NCI-H460 (cell line): ENCODE measurements at places on chromosomes 1 and 21.

GRCh38 chr1:178174539-178174938 is 80.6 kb downstream of the RASAL2 start:
- DNase-seq: no peak

GRCh38 chr1:159686599-159687299 is 27.6 kb downstream of the CRP start:
- DNase-seq: no peak

DNA sequence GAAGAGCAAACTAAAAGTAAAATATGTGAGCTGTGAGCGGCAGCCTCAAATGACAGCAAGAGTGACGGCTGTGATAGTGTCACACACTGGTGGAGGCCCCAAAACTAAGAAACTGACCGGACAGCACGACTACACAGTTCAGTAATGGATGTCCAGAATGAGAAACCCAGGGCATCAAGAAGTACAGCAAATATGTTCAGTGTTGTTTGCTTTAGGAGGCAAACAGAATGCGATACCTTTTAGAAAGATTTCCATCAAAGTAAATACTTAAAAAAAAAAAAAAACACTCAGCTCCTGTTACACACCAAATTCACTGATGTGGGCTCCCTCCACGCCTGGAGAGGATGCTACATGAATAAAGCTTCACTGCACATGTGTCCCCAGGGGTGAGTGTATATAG is 1.1 kb upstream of the PKP1 start:
- no peak for DNase-seq

GRCh38 chr1:6090996-6091822 is 45.5 kb downstream of the KCNAB2 start:
- DNase-seq: no peak

DNA sequence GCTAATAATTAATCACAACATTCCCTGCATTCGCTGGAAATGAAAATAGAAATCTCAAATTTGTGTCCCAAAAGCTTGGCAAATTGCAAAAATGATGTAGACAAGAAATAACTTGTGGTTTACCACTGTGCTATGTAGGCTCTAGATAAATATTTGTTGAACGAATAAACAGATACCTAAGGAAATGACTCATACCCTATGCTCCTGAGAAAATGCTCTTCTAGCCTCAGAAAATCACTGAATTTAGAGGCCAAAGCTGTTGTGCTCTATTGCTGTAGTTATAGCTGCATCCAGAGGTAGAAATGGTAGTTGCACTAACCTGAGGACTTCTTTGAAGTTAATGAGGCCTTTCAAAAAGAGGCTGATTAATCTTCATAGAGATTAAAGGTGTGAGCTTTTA is 142.0 kb upstream of the ZNHIT6 start:
- DNase-seq: peak; percentile 40

DNA sequence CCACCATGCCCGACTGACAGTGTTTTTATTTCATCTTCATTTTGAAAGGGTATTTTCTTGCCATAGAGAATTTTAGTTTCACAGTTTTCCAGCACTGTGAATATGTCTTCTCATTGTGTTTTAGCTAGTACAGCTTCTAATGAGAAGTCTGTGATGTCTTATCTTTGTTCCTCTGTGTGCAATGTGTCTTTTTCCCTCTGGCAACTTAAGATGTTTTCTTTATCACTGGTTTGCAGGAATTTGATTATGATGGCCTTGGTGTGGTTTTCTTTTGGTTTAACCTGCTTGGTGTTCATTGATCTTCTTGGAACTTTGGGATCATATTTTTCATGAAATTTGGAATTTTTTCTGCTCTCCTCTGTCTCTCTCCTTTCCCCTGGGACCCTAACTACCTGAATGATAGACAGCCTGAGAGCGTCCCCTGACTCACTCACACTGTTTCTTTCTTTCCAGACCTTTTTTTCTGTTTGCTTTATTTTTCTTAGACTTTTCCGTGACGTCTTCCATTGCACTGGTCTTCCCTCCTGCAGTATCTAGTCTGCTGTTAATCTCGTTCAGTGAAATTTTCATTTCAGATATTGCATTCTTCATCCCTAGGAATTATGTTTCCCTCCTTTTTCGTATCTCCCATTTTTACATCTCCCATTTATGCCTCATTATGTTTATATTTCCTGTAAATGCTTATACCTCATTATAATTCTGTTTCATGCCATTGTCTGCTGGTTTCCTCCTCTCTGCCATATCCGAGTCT is 48.5 kb downstream of the PDE9A start:
- no peak for DNase-seq

DNA sequence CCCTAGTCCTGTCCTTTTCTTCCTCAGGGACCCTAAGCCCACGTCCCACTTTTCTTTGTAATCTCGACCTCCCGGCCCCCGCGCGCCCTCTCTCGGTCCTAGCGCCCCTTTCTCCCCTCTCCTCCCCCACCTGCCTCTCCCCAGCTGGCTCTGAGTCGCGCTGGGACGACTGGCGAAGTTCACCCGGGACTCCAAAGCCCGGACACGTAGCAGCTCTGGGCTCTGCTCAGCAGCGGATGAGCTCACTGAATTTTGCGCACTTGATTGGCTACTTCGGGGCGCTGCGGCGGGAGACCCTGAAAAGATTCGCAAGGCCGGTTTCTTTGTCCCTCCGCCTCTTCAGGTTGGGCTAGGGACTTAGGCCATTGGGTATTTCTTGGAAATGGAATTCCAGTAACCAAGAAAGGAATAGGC is 16.3 kb upstream of the ACKR1 start:
- peak; percentile 9 for DNase-seq

DNA sequence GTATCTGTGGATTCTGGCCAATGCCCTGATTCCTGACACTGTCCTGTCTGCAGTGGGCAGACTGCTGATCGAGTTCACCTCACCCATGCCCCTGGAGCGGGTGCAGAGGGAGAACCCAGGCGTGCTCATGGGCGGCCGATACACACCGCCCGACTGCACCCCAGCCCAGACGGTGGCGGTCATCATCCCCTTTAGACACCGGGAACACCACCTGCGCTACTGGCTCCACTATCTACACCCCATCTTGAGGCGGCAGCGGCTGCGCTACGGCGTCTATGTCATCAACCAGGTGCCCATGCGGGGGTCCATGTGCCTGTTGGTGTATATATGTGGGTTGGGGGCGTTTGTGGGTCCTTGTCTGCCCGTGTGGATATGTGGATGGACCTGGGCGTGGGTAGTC is 2.6 kb downstream of the B4GALT2 start:
- no peak for DNase-seq

- peak; percentile 77 for DNase-seq
These were observed 1.1 kb upstream of the CACYBP start for GRCh38 chr1:174998569-174999215.

DNA sequence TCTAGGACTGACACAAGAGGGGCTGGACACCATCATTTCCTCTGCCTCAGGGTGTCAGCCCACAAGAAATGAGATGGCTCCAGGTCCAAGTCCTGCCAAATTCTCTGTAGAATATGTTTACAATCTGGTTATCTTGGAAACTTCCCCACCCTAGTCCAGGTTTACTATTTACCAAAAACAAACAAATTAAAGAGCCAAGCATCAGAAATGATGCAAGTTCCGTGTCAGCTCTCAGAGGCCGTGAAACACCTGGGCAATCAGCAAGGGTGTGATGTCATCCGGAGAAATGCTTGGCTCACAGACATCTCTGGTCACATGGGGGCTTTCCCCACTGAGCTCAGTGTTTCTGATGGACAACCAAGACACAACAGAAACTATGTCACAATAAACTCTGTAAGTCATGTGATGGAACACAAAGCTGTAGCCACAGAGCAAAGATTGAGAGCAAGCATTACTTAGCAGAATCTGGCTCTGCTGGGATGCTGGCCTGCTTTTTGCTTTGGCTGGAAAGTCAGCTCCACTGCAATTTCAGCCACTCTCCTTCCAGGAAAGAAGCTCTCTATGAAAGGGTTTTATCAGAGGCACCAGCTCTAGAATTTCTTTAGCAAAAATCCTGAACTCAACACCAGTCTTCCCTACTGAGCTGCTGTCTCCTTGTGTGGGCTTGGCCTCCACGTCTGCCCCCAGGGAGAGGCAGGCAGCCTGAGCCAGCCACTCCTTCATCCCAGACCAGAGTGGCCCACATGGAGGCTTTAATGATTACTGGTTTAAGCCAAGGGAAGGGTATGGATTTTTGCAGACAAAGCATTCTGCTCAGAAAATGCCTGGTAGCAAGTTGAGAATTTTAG is 55.9 kb downstream of the NENF start:
- peak; percentile 83 for DNase-seq

DNA sequence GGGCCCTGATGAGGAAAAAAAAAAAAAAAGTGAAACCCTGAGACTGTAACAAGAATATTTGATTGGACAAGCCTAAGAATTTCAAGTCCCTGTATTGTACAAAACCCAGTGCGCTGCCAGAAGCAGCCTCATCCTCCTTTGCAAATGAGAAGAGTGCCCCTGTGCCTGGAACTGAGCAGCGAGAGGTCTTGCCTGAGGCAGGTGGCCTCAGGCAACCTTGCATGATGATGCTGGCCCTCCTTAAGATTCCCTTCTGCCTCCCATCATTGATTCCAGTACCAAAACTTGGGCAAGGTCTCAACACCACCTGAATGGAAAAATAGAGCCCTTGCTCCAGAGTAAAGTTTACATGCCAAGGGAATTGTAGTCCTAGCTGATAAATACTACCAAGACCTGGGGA is 129.6 kb upstream of the RAB4A start:
- no peak for DNase-seq

- peak; percentile 60 for DNase-seq
These were observed 19.9 kb downstream of the PLA2G4A start for GRCh38 chr1:186848509-186849130.

DNA sequence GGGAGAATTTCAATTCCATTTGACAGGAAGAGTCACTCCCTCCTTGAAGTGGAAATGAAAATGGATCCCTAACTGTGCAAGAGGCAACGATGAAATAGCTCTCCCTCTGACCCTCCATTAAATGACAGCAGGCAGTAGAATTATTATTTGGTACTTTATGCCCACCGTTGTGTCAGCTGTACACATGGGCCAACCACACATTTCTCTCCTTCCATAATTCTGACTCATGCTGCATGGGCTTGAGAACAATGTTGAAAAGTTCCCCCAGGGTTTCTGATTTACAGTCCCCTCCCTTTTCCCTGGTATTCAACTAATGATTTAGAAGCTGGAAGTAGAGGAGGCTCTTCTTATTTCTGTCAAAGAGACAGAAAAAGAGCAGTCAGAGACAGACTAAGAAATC is 103.5 kb downstream of the RGS7 start:
- no peak for DNase-seq

DNA sequence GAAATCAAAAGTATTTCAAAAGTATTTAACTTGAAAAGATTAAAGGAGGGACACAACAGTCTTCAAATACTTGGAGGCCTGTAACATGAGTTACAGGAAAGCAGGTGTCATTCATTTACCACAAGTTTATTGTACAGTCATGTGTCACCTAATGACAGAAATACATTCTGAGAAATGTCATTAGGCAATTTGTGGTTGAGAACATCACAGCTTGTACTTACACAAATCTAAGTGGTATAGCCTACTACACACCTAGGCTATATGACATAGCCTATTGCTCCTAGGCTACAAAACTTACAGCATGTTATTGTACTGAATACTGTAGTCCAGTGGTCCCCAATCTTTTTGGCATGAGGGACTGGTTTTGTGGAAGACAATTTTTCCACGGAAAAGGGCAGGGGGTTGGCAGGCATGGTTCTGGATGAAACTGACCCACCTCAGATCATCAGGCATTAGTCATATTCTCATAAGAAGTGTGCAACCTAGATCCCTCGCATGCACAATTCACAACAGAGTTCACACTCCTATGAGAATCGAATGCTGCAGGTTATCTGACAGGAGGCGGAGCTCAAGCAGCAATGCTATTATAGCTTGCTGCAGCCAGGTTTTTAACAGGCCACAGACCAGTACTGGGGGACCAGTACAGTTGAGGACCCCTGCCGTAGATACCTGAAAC is 25.0 kb upstream of the PHTF1 start:
- DNase-seq: no peak

DNA sequence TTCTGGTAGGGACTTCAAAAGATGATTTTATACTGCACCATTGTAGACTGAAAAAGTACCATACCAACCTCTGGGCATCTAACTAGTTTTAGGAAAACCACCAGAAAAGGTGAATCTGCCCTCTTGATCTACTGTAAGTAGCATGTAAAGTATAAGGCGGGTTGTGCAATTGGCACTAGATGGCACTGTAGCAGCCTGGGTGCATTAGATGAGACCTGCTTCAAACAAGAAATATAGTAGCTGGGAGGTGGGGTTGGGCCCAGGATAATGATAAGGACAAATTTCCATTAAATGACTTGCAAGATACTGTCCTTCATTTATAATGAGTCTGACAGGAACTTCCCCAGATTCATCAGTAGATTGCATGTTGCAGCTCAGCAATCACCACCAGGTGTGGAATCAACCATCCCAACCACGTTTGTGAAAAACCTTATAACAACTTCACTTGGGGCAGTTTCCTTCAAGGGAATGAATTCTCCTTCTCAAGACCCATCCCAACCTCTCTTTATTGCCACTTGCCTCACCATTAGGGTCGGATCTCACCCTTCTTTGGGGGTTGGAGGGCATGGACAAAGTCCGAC is 37.3 kb upstream of the IL10 start:
- peak; percentile 24 for DNase-seq

DNA sequence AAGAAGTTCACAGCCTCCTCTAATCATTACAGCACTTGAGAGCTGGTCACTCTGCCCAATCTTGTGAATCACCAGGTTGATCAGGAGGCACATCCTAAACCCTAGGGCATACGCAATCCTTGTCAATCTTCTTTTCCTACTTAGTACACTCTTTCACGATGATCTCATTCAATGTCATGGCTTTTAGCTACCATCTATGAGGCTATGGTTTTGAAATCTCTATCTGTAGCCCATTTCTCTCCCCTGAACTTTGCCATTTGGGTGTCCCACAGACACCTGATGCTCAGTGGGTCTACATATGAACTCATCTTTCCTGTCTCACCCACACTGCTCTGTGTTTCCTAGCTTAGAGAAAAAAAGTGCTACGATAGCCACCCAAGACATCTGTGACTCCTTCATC is 1.9 kb upstream of the MED18 start:
- DNase-seq: no peak

DNA sequence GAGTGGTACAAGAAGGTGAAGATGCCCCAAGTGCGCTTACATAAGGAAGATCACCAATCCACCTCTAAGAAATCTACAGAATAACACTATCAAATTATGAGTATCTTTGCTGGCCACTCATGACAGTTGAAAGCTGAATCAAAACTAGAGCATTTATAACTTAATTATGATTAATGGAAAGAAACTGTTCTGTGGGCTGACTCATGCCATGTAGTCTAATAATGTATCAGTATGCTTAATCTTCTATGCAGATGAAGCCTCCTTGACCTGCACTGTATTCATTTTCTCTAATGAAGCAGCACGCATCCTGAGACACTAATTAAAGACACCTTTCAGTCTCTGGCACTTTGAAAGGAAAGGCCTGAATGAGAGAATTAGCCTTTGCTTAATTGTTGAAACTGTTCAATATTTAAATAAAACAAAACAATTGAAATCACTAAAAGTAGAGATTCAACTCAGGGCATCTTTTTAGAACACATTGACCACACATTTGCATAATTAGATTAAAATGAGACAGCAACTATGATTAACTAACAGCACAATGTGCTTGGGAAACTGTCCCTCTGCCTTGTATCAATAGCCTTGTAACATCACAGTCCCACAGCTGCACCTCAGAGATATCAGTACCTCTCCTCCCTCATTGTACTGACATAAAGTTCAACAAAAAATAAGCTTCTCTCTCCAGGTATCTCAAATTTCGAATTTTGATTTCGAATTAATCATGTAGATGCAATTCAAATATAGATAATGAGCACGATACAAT is 105.6 kb downstream of the NTPCR start:
- DNase-seq: no peak

- no peak for DNase-seq
These were observed 228.3 kb downstream of the SLC35F3 start for GRCh38 chr1:234132795-234133194.

- no peak for DNase-seq
These were observed 5.0 kb upstream of the MEAF6 start for GRCh38 chr1:37519613-37520012.
